ENCODE measurements at places on chromosomes 5 and 9.

GRCh38 chr9:27475057-27475595, 49.0 kb upstream of the IFNK start:
- DNase-seq = no peak

DNA sequence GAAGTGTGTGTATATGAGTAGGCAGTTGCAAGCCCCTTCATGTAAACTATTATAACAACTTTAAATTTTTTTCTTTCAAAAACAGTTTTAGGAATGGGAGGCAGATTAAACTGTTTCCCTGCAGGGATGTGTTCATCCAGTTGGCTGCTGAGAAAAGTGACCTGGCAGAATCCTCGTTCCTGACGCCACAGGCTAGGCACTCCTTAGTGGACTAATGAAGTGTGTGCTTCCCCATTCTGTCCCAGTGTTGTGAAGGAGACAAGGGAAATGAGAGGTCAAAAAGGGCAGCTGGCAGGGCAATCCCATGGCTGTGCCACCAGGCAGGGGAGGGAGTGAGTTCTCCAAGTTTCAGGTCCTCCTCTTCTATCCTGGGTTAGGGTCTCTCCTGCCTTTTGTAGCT, 59.8 kb downstream of the FOXD1 start:
- DNase-seq = no peak

GRCh38 chr5:134141331-134142050, 27.0 kb downstream of the TCF7 start:
- no peak for DNase-seq

GRCh38 chr5:160978944-160979343, 126.9 kb upstream of the ATP10B start:
- no peak for DNase-seq

GRCh38 chr5:27158171-27158570, 119.8 kb upstream of the CDH9 start:
- DNase-seq = no peak

DNA sequence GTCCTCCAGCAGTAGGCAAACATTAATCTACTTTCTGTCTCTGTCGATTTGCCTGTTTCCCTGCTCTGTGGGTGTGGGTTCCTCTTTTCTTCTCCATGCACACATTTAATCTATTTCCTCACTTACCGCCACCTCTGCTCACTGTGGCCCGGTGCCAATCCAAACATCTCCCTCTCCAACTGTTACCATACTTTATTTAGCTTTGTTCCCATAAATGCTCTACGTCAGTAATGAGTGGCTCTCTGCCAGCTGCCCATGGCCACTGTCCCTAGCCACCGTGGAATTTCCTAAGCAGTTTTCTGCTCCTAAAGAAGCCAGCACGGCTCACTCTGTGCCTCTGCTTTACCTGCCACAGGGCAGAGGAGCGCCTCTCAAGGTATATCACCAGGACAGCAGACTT, 19.5 kb upstream of the GOLPH3 start:
- peak; percentile 68 for DNase-seq

Data from fibroblast of skin of left biceps (primary cell).